ENCODE measurements at places on chromosomes 3 and 15.

- no peak for DNase-seq
Measured at GRCh38 chr15:58594898-58595297, 154.6 kb downstream of the ADAM10 start.

GRCh38 chr3:123732447-123732846 lies 147.6 kb upstream of the HACD2 start:
- DNase-seq = no peak

GRCh38 chr3:32105291-32106131 lies 909 bp upstream of the GPD1L start:
- DNase-seq = no peak

GRCh38 chr3:139757448-139758030 lies 79.8 kb upstream of the NMNAT3 start:
- DNase-seq = no peak

GRCh38 chr15:66572146-66572545 lies 6.3 kb upstream of the LCTL start:
- no peak for DNase-seq

- no peak for DNase-seq
Measured at GRCh38 chr3:97121386-97121785, 307.0 kb downstream of the EPHA6 start.

DNA sequence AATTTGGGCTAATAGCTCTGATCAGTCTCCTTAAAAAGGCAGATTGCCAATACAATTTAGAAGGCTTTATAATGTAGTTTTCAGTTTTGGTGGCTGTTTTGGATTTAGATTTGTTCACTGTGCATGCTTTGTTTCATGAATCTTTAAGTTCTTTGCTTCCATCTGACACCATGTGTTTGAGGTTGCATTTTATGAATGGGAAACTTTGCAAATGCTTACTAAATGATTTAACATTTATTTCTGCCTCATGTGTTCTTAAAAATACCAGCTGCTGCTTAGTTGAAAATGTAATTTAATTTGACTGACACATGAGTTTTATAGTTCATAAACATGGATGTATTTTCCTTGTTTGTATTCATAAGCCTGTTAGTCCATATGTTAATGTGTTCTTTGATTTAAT lies 78.6 kb downstream of the RNF13 start:
- no peak for DNase-seq

- no peak for DNase-seq
Measured at GRCh38 chr3:3675186-3675585, 124.0 kb upstream of the LRRN1 start.

DNA sequence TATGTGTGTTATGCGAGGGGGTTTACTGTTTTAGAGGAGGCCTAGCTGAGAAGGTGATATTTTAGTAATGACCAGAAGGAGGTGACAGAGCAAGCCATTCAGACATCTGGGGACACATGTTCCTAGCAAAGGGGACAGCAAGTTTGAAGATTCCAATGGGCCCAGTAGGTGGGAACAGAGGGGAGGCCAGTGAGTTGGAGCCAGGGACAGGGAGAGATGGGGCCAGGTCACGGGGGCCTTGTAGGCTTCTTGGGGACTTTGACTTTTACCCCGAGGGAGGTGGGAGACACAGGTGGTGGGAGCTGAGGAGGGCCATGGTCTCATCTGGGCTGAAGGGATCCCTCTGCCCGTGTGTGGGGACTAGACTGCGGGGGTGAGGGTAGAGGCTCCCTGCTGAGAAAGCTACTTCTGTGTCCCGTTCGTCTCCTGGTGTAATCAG lies 72.5 kb downstream of the MGLL start:
- no peak for DNase-seq

GRCh38 chr3:128367221-128367620 lies 99.5 kb downstream of the DNAJB8 start:
- DNase-seq = no peak

DNA sequence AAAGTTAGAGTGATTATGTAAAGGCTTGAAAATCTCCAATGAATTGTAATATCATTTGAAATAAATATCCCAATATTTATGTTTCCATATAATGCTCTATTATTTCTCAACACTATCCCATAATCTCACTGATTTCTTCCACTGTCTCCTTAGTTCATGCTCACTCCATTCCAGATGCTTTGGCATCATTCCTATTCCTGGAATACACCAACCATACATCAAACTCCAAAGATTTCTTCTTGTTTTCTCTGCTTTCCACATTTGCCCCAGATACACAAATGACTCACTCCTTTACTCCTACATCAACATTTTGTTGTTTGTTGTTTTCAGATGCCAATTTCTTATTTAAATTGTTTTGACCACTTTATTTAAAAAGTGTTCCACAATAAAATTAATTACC lies 1390.8 kb downstream of the ZPLD1 start:
- DNase-seq = no peak

- no peak for DNase-seq
Measured at GRCh38 chr3:124791142-124791541, 60.9 kb downstream of the UMPS start.

- DNase-seq = no peak
Measured at GRCh38 chr3:112688819-112689218, 47.9 kb upstream of the CCDC80 start.

DNA sequence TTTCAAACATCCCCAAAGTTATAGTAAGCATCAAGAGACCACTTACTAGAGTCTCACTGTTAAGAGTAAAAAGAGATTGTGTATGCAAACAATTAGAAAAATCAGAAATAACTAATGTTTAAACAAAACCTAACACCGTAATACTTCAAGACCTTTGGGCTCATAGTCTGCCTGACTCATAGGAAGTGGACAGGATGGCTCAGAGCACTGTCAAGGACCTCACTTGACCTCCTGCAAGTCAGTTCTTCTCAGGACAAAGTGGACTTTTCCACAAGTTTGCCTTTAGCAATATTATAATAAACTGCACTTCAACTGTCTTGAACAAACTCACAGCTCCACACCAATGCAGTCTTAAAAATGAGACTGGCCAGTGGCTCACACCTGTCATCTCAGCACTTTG lies 34.8 kb downstream of the IL12A start:
- no peak for DNase-seq

DNA sequence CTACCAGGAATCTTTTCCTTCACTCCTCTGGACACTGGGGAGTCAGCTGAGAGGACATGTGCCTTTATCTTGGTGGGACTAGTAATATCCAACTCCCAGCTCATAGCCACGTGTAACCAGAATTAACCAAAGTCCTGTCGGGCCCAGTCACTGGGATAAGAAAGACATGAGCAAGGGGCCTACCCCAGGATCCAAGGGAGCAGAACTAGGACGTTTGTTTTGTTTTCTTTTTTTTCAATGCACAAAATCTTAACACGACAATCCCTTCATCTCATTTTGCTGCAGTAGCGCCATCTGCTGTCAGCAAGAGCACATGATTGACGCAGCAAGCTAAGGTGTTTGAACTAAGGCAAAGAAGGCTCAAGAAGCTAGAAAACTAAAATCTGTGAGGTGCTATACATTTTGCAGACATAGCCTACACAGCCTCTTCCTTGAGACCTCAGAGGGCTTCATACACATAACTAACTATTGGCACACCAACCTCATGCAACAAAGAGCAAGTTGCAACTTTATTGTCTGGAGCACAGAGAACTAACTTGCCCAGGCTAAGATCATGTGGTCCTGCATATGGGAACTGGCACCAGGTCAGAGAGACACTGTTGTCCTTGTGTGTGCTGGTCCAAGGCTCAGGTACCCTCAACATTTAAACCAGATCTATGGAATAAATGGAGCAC lies 43.6 kb downstream of the RLBP1 start:
- peak; percentile 51 for DNase-seq

DNA sequence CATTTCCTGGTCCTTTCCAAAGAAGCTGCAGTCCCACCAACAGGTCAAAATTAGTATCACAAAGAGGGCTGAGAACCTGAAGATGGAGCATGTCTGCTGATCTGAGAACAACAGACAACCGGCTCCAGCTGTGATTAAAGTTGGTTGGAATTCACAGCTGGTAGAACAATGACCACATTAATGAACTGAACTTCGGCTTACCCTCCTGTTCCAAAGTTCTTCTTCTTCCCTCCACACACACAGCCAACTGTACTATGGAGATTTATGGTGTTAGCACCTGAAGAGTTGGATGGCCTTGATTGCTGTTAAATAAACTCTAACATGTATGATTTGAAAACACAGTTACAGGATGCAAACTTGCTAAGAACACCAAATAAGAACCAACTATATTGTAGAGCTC lies 27.4 kb upstream of the ROPN1 start:
- no peak for DNase-seq

Data from stimulated activated CD4-positive, alpha-beta T cell treated with anti-CD3 and anti-CD28 coated beads, Interleukin-1b, Interleukin-23, amount 100 ng/mL, for 24 hours (primary cell).